ENCODE measurements at places on chromosomes 11 and 22.

GRCh38 chr22:39348909-39349505, 784 bp upstream of the SYNGR1 start:
- DNase-seq: no peak
- H3K4me3 ChIP-seq: peak overlapping the region; percentile 57
- H3K4me1 ChIP-seq: peaks cover 20% of the 10 kb centered on the region
- H3K27ac ChIP-seq: no peak overlapping the region
- H3K27me3 ChIP-seq: no peaks in the 10 kb centered on the region

GRCh38 chr11:121870206-121871045, 245.6 kb downstream of the BLID start:
- no peak overlapping the region for H3K4me3 ChIP-seq
- H3K27ac ChIP-seq: no peak overlapping the region
- no peak for DNase-seq
- no peaks in the 10 kb centered on the region for H3K36me3 ChIP-seq

GRCh38 chr22:37663521-37664140, 5.1 kb downstream of the PDXP start:
- no peaks in the 10 kb centered on the region for H3K27me3 ChIP-seq
- H3K27ac ChIP-seq: no peak overlapping the region
- H3K4me3 ChIP-seq: no peak overlapping the region
- peaks cover 16% of the 10 kb centered on the region for H3K36me3 ChIP-seq
- DNase-seq: no peak

- no peaks in the 10 kb centered on the region for H3K36me3 ChIP-seq
- H3K27me3 ChIP-seq: peaks cover 19% of the 10 kb centered on the region
These were observed 68.4 kb downstream of the ELFN2 start for GRCh38 chr22:37358917-37359316.

DNA sequence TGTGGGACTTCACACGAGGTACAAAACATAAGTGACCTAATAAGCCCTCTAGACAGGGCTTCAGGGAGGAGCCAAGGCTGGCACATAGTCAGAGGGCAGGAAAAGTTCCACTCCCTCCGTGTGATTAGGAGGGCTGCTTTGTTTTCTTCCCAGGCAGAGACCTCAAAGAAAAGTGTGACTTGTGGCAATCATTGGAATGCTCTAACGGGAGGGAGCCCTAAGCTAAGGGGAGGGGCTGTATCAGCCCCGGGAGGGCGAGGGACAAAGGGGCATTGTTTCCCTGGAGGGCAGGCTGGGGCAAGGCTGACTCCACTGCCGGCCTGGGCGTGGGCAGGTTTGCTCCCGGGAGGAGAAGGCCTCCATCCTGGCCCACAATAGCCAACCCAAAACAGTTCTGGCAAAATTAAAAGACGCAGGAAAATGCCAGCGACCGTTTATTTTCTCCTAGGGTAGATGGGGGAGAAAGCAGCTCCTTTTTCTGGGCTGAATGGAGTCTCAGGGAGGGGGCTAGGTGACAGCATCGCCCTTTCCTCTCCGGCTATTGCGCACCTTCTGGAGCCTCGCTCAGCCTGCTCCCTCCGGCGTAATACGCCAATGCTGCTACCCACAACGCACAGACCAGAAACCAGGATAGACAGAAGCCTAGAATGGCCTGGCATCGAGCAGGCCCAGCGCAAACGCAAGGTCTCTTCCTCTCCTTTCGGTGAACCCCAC, 60.2 kb downstream of the ENDOD1 start:
- no peaks in the 10 kb centered on the region for H3K36me3 ChIP-seq
- no peak overlapping the region for H3K4me3 ChIP-seq

DNA sequence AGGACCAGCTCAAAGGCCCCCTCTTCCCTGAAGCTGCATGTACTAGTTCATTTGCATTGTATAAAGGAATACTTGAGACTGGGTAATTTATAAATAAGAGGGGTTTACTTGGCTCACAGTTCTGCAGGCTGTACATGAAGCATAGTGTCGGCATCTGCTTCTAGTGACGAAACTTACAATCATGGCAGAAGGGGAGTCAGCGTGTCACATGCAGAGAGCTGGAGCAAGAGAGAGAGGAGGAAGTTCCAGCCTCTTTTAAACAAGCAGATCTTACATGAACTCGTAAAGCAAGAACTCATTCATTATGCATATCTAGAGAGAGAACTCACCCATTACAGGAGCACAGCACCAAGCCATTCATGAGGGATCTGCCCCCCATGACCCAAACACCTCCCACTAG, 7.1 kb upstream of the HMGXB4 start:
- H3K4me1 ChIP-seq: no peaks in the 10 kb centered on the region
- H3K27me3 ChIP-seq: no peaks in the 10 kb centered on the region

GRCh38 chr22:37127350-37127878, 17.9 kb upstream of the TMPRSS6 start:
- no peaks in the 10 kb centered on the region for H3K4me1 ChIP-seq
- no peak overlapping the region for H3K4me3 ChIP-seq
- no peak for DNase-seq
- H3K27me3 ChIP-seq: no peaks in the 10 kb centered on the region
- H3K27ac ChIP-seq: no peak overlapping the region
- H3K36me3 ChIP-seq: no peaks in the 10 kb centered on the region

GRCh38 chr11:134850566-134850965, 438.5 kb upstream of the B3GAT1 start:
- H3K27ac ChIP-seq: no peak overlapping the region
- H3K27me3 ChIP-seq: peaks cover 9% of the 10 kb centered on the region
- no peak overlapping the region for H3K4me3 ChIP-seq
- H3K4me1 ChIP-seq: no peaks in the 10 kb centered on the region

GRCh38 chr11:80569832-80570231, 1129.0 kb upstream of the TENM4 start:
- no peaks in the 10 kb centered on the region for H3K27me3 ChIP-seq
- no peaks in the 10 kb centered on the region for H3K4me1 ChIP-seq
- no peak overlapping the region for H3K4me3 ChIP-seq
- no peaks in the 10 kb centered on the region for H3K36me3 ChIP-seq
- no peak for DNase-seq
- H3K27ac ChIP-seq: no peak overlapping the region

DNA sequence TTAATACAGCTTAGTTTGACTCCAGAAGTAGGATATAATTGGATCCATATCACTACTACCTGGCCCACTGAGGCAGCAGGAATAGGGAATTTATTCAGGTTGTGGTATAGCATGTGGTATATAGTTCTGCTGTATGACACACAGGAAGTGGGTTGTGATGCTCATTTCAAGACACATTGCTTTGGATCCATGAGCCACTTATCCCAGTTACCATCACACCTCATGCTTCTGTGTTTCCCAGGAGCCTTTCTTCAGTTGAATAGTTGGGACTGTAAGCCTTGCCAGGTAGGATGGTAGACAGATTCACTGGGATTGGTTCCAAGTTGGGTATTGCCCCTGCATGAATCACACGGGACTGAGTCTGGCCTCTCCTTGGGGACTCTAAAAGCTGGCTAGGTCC, 9.9 kb upstream of the SLC37A2 start:
- no peaks in the 10 kb centered on the region for H3K36me3 ChIP-seq
- H3K27ac ChIP-seq: no peak overlapping the region
- no peaks in the 10 kb centered on the region for H3K27me3 ChIP-seq
- no peak for DNase-seq
- no peaks in the 10 kb centered on the region for H3K4me1 ChIP-seq

DNA sequence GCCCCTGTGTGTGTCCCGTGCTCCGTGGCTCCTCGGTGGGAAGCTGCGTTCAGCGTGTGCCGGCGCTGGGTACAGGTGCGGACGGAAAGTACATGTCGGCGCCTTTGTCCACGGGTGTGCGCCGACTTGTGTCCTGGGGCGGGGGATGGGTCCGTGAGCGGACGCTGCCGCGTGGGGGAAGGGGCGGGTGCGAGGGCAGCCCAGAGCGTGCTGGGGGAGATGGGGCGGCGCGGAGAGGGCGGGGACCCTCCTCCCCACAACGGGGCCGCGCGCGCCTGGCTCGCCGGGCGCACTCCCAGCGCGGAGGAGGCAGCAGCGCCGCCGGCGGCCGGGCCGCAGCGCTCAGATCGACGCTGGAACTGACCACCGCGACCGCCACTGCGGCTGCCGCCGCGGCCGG, 33.6 kb upstream of the RELT start:
- H3K36me3 ChIP-seq: no peaks in the 10 kb centered on the region
- H3K27me3 ChIP-seq: no peaks in the 10 kb centered on the region
- no peak overlapping the region for H3K4me3 ChIP-seq
- H3K27ac ChIP-seq: no peak overlapping the region

DNA sequence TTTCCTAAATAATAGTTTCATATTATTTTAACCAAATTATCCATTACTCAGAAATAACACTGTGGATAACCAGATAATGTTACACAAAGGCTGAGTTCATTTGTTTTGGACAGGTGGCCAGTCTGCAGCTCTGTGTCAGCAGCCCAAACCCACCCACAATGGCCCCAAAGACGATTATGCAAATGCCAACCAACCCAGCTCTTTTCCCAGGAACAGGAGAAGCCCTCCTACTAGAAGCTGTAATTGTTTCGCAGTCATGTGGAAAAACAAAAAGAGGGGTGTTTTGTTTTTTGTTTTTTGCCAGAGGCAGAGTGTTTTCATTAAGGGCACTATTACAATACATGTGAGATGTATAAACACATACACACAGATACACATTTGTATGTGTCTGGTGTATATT, 102.1 kb downstream of the FCHSD2 start:
- peaks cover 10% of the 10 kb centered on the region for H3K4me1 ChIP-seq
- H3K4me3 ChIP-seq: no peak overlapping the region
- H3K36me3 ChIP-seq: no peaks in the 10 kb centered on the region
- peak overlapping the region; percentile 41 for H3K27ac ChIP-seq
- DNase-seq: peak; percentile 83

DNA sequence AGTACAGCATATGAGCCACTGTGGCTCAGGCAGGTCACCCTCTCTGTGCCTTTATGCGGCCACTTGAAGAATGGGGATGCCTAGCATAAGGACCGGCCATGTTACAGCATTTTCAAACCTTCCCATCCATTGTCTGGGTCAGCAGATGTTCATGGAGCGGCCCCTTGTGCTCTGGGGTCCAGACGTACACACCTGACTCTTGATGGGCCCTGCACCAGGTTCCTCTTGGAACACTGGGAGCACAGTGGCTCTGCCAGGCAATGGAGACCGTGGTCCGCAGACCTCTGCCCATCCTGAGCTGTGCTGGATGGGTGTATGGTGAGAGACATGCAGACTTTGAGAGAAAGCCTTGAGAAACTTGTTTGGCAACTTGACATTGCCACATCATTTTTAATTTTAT, 9.8 kb downstream of the PRDM11 start:
- H3K27me3 ChIP-seq: no peaks in the 10 kb centered on the region
- H3K27ac ChIP-seq: no peak overlapping the region
- H3K4me3 ChIP-seq: no peak overlapping the region
- no peaks in the 10 kb centered on the region for H3K36me3 ChIP-seq

DNA sequence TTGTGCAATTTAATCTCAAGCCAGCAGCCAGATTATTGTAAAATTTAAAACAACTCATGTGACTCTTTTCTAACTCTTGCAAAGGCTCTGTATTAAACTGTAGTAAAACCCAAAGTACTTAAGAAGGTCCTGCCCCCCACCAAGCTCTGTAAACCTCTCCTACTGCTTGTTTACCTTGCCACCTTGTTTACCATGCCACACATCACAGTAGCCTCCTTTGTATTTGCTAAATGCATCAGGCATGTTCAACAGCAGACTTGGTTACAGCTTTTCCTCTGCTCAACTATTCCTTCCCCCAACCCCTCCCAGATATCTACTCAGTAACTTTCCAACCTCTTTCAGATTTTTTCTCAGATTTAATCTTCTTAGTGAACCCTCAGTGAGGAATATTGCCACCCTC, 861.6 kb downstream of the METTL15 start:
- H3K27me3 ChIP-seq: no peaks in the 10 kb centered on the region
- no peak for DNase-seq
- no peaks in the 10 kb centered on the region for H3K4me1 ChIP-seq

- no peaks in the 10 kb centered on the region for H3K4me1 ChIP-seq
- H3K36me3 ChIP-seq: peaks cover 45% of the 10 kb centered on the region
- no peaks in the 10 kb centered on the region for H3K27me3 ChIP-seq
These were observed 14.5 kb upstream of the PHLDA2 start for GRCh38 chr11:2943711-2944118.

GRCh38 chr22:31223786-31224191, 11.7 kb downstream of the LIMK2 start:
- DNase-seq: peak; percentile 72
- H3K36me3 ChIP-seq: peaks cover 21% of the 10 kb centered on the region
- no peaks in the 10 kb centered on the region for H3K27me3 ChIP-seq

GRCh38 chr11:110410651-110411050, 19.1 kb upstream of the FDX1 start:
- no peaks in the 10 kb centered on the region for H3K27me3 ChIP-seq
- no peak overlapping the region for H3K27ac ChIP-seq
- H3K4me3 ChIP-seq: no peak overlapping the region
- H3K36me3 ChIP-seq: no peaks in the 10 kb centered on the region
- no peak for DNase-seq
- no peaks in the 10 kb centered on the region for H3K4me1 ChIP-seq

- no peak overlapping the region for H3K27ac ChIP-seq
- no peaks in the 10 kb centered on the region for H3K4me1 ChIP-seq
- no peaks in the 10 kb centered on the region for H3K27me3 ChIP-seq
- no peaks in the 10 kb centered on the region for H3K36me3 ChIP-seq
These were observed 146.1 kb upstream of the C11orf87 start for GRCh38 chr11:109275931-109276330.

DNA sequence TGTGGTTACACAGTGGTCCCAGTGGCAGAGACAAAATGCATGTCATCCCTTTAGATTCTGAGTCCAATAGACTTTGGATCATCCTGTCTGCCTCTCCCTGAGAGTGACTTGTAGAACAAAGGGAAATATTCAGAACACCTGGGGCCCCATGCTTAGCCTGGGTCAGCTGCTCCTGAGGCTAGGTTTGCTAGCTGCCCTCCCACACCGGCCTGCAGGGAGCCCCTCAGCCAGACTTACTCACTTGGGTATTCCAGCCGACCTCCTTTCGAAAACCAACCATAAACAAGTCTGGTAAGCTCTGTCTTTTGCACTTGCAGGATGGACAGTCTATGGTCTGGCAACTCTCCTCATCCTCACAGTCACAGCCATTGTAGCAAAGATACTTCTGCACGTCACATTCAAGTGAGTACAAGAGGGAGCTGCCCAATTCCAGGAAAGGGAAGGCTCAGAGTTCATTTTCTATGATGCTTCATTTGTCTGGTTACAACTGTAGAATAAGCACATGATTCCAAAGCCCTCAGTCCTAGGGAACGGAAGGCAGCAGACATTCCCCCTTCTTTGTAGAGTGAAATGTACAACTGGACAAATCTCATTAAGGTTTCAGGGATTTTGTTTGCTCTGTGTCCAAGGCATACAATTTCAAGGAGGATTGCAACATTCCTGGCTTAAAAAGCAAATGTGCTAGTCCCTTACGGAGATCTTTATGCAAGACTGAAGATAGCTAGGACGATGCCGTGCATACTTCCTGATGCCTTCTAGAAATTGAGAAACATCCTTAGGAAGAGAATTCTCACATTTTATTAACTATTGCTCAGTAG, 65.5 kb upstream of the EMID1 start:
- no peak overlapping the region for H3K4me3 ChIP-seq
- peak; percentile 43 for DNase-seq
- H3K36me3 ChIP-seq: peaks cover 26% of the 10 kb centered on the region
- H3K27me3 ChIP-seq: no peaks in the 10 kb centered on the region
